NCI-H1436 (cell line): ENCODE measurements at places on chromosomes 12 and 14.

- DNase-seq: no peak
Observed at GRCh38 chr12:127640181-127640886, 626.6 kb upstream of the TMEM132C start.

DNA sequence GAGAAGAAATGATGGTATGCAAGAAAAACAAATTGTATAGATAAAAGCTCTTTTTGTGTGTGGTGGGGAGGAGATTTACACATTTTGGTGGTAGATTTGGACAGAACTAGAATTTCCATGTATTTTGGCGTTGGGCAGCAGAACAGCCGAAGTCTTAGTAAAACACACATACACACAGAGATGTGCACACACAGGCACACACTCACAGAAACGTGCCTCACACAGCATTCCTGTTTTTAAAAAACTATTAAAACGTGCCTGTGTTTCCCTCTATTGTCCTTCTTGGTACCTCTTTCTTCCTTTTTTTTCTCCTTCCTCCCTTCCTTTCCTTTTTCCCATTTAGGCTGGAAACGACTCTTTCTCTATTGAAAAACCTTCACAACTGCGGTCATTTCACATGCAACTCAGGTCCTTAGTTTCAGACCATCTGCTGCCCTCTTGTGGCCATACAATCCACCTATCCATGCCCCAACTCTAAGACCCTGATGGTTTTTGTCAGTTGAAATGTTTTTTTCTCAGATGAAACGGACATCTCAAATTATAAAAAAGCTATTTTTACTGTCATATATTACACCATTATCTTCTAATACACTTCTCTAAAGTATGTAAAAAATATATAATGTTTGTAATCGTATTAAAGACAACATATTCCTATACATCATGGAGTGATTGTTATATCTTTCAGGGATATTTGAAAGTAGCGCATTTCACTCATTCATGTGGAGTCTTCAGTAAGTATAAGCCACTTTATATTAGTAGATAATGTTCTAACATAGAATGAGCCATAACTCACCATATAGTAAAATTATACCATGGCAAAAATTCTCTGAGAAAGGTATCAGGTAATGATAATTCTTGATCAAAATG is 386.7 kb upstream of the NOVA1 start:
- peak; percentile 43 for DNase-seq

DNA sequence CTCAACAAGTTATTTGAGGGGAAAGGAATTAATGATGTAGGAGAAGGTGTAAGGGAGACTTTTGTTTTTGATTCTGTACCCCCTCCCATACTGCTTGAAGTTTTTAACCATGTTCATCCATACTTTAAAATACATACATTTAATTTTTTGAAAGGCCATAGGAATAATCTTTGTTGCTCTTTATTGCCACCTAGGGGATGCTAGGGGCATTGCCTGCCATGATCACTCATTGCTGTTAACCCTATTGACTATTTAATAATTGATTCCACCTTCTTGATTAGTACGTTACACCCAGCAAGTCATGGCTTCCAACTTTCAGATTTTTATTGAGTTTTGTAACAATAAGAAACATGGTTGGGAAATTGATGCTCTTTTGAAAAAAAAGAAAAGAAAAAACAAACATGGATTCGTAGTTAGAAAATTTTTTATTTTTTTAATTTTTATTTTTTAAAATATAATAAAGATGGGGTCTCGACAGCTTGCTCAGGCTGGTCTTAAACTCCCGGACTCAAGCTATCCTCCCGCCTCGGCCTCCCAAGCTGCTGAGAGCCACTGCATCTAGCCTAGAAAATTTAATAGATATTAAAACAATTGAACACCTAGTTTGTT is 8.5 kb upstream of the PRKAB1 start:
- no peak for DNase-seq

GRCh38 chr12:80941916-80942315 is 4.2 kb upstream of the LIN7A start:
- no peak for DNase-seq

GRCh38 chr14:105844810-105845724 is 318.7 kb downstream of the TMEM121 start:
- no peak for DNase-seq

DNA sequence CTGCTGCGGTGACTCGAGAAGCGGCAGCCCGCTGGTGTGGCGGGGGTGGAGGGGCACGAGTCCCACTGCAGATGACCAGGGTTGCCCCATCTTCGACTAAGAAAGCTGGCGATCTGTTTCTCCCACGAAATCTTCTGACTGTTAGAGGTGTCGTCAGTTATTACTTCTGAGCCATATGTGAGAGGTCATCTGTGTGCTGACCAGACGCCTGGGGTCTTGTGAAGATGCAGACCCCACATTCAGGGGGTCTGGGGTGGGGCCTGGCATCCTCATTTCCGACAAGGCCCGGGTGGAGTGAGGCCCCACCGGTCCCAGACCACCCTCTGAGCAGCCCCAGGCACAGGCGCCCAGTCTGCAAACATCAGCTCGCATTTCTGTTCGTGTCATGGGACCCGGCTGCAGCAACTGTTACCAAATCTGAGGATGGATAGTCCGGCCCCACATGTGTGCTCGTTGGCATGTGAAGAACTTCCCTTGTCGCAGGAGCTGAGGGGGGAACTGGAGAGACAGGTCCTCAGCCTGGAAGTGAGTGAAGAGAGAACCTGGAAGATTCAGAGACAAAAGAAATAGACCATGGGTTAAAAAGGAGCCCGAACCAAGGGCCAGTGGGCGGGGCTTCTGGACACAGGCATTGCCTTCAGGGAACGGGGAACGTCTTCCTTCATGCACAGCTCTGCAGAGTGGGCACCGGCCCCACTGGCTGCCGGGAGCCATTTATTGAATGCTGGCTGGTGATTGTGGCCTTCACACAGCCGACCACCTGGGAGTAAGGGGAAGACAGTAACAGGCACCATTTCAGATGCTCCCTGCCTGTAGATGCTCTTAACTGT is 135.2 kb downstream of the ADGRD1 start:
- DNase-seq: no peak

DNA sequence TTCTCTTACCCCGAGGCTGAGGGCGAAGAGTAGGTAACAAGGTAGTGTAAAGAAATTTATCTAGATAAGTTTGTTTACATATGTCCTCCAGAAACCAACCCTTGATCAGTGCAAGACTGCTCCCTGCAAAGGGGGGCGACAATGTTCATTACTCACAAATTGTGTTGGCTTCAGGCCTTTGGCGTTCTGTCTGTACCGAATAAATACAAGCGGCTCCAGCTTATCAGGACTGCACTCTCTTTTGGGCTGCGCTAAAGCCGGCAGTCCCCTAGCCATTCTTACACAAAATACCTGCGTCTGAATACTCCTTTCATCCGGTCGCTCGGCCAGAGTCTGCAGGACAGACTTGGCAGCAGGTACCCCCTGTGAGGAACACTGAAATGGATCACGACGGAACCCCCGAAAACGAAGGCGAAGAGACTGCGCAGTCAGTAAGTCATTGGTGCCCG is 116.4 kb downstream of the PPHLN1 start:
- DNase-seq: no peak

- DNase-seq: no peak
Observed at GRCh38 chr12:49330032-49330619, 6.9 kb downstream of the C1QL4 start.

- DNase-seq: no peak
Observed at GRCh38 chr12:77485961-77486854, 344.5 kb upstream of the NAV3 start.

GRCh38 chr14:96905825-96906224 is 108.6 kb downstream of the VRK1 start:
- DNase-seq: peak; percentile 91

- no peak for DNase-seq
Observed at GRCh38 chr14:32468955-32469354, 139.9 kb downstream of the AKAP6 start.

- no peak for DNase-seq
Observed at GRCh38 chr12:51819736-51820525, 28.6 kb downstream of the FIGNL2 start.

GRCh38 chr14:64684091-64684490 is 20.1 kb upstream of the PLEKHG3 start:
- no peak for DNase-seq

DNA sequence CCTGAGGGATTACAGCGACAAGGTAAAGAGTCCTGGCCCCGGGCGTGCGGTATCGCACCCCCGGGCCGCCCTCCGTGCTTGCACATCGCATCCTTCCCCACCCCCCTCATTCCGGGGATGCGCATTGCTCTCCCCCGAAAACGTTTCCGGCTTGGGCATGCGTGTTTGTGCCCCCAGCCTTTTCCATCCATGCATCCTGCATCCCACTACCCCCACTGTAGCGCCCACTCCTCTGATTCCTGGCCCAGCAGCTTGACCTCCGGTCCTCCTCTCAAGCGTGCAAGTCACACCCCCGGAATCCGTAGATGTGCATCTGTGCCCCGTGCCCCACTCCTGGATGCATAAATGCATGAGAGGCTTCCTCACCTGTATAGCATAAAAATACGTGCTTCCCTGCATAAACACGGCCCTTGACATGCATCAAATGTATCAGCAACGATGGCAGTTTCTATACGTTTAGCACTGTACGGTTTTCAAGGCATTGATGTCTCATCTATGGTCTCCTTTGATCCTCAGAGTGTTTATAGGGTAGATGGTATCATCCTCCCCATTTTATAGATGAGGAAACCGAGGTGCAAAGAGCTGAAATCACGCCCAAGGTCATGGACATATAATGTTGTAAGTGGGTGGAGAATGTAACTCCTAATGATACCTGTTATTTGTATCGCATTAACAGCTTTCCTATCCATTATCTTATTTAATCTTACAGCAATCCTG is 484 bp downstream of the RIC8B start:
- DNase-seq: no peak

- DNase-seq: peak; percentile 34
Observed at GRCh38 chr12:130711756-130712155, 4.3 kb downstream of the RIMBP2 start.

DNA sequence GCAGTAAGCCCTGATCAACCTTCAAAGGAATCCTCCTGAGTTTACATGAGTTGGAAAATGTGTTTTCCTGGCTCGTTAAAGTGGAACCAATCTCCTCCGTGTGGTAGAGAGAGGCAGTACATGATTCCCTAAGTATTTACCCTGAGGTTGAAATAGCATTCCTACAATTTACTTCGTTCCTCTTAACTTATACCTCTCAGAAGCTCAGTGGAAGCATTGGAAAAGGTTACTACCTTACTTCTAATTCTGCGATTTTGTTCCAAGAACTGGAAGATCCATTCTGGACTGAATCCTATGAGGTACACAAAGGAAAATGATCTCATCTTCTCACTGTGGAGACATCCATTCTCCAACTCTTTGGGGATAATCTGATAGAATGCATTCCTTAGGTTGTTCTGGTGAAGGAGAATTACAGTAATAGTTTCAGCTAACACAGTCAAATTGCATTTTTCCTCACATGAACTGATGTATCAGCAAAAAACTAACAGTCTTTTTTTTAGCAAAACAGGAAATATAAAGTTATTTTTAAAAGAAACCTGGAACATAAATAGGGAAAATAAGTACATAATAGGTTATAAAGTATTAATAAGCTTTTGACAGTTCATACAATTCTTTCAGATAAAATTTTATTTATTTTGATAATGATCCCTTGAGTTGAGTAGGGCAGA is 475.6 kb downstream of the PDZRN4 start:
- DNase-seq: no peak

GRCh38 chr12:113058553-113058952 is 2.0 kb downstream of the DTX1 start:
- DNase-seq: no peak

DNA sequence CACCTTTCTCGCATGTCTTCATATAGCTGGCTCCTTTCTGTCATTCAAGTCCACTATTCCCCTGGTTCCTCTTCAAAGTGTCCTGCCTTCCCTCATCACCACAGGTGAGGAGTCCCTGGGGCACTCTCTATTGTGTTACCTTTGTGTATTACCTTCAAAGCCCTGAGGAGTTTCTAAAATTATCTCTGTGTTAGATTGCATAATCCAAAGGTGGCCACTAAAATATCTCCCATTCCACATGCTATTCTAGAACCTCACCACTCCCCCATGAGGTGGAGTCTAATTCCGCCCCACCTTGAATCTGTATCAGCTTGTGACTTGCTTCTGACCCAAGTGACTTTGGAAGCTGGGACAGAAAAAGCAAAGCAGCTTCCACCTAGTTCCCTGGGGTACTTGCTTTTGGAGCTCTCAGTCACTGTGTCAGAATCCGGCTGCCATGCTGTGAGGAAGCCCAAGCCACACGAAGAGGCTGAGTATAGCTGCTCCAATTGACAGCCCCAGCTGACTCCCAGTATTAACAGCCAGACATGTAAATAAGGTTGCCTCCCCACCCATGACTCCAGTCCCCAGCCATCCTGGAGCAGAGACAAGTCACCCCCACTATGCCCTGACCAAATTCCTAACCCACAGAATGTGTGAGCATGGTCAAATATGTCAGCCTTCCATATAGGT is 6.8 kb downstream of the HRK start:
- DNase-seq: no peak

- no peak for DNase-seq
Observed at GRCh38 chr12:120914794-120915193, 10.6 kb upstream of the SPPL3 start.

DNA sequence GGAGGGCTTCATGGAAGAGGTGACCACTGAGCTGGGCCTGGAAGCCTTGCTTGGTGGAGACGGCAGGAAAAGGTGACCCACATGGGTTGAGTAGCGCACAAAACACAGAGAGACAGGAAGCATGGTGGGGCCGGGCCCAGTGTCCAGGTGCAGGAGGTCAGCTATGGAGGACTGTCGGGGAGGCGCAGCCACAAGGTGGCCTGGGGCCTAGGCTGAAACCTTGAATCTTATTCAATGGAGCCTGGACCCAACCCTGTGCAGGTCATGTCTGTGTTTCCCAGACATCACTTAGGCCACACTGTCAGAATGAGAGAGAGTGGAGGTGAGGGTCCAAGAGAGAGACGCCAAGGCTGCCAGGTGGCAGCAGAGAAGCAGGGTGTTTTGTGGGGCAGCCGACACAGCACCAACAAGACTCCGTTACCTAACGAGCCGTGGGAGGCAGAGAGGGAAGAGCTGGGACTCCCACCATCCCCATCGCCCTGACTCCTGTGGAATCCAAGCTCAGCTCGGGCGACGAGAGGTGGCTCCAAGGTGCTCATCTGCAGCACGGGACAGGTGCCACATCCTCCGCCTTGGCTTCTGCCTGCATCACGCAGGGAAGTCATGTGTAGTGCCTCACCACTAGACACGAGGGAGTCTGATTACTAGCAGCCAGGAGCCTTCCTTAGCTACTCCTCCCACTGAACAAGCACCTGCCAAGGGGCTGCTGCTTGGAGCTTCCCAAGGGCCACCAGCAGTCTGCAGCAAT is 38.7 kb downstream of the DEGS2 start:
- no peak for DNase-seq

DNA sequence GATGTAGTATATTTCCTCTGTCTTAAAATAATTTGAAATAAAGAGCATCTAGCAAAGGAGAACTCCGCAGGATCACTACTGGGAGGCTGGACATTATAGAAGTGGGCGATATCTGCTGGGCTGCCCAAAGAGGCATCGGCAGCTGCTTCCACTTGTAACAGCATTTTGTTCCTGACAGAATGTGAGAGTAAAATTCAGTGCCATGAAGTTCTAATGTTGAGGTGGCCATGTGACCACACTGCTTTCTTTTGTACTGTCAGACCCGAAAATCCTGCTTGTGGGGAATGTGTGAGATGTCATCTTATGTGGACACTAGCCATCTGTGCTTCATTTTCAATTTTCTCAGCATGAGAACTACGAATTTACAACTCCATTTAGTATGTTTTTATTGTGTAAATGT is 151.9 kb downstream of the ACSS3 start:
- no peak for DNase-seq

- DNase-seq: no peak
Observed at GRCh38 chr12:109289551-109289950, 19.5 kb downstream of the FOXN4 start.
